GM20000 (cell line): ENCODE measurements at places on chromosomes 13 and 19.

DNA sequence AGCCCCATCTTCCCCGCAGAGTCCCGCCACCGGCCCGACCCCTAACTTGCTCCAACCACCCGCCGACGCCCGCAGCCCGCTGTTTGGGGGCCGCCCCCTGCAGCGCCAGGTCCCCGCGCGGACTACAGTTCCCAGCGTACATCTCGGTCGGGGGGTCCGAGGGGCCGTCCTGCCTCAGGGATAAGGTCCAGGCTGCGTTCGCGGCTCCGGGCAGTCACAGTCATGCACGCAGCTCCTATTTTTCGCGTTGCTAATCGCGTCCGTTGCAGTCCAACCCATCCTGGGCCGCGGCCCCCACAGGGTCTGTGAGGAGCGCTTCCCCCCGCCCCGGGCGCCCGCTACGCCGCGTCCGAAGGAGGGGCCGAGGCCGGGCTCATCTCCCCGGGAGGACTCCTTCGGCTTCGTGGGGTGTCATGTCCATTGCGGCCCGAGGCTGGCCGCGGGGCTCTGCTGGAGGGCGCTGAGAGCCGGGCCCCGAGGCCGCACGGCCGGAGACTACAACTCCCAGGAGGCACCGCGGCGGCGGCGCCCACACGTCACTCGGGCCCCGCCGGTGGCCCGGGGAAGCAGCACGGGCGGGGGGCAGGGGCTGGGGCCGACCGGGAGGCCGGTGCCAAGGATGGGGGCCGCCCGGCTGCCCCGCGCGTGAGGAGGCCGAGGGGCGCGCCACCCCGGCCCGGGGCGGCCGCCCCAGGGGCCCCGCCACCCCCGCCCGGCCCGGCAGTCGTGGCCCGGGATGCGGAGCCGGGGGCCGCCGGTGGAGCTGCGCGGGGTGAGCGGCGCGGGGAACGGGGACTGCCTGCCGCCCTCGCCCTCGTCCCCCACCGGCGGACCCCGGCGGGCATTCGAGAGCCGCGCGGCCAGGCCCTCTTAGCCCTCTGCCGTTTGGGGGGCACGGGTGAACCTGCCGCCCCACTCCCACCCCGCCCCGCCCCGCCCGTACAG, at the start of gene MAP3K10:
Gene MAP3K10 (plus strand): TSS at position 536 of the 945 bp plus-strand sequence. CDS start 606 bp downstream, outside the sequence.
- DNase-seq: peak; percentile 94

DNA sequence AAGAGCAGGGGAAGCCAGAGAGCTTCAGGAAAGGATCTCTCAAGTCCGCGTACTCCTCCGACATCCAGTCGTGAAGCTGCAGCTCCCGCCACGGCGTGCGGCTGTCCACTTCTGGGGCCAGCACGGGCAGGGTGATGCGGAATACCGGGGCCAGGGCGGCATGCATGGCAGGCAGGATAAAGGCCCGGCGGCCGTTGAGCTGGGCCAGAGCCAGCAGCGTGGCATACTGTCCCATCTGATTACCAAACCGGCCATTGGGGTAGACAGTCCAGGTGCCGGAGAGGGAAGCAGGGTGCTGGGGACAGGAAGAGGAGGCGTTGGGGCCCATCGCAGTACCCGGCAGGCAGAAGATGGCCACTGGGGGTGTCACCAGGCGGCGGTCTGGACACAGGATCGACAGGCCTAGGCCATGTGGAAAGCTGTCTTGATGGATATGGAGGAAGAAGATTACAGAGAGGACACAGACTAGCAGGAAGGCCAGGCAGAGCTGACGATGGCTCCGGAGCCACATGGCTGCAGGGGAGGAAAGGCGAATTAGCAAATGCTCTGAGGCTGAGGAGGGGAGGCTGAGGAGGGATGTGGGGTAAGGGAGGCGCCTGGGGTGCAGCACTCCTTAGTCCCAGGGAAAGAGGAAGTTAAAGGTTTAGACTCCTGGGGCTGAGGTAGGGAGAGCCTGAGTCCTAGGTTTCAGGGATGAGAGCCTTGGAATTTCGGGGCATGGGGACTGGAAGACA, 1.5 kb downstream of the FUT1 start:
- no peak for DNase-seq

- no peak for DNase-seq
Measured at GRCh38 chr19:18856385-18857126, 24.8 kb downstream of the UPF1 start.

DNA sequence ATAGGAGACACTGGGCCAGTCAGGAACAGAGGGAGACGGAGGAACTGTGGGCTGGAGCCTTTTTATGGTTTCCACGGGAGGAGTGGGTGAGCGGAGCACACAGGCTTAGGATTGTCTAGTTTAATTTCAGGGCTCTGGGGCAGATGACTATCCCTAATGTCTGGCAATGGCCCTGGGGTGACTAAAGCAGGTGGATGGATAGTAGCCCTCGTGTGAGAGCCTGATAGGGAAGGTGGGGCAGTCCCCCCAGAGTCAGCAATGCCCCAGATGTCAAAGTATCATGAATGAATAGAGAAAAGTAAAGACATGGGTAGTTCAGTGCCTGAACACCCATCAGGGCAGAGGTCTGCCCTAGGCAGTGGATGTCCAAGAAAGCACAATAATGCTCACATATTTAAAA, 94.2 kb downstream of the ZDHHC20 start:
- no peak for DNase-seq

- DNase-seq: peak; percentile 60
Measured at GRCh38 chr19:47305309-47305751, 4.3 kb upstream of the C5AR1 start.

DNA sequence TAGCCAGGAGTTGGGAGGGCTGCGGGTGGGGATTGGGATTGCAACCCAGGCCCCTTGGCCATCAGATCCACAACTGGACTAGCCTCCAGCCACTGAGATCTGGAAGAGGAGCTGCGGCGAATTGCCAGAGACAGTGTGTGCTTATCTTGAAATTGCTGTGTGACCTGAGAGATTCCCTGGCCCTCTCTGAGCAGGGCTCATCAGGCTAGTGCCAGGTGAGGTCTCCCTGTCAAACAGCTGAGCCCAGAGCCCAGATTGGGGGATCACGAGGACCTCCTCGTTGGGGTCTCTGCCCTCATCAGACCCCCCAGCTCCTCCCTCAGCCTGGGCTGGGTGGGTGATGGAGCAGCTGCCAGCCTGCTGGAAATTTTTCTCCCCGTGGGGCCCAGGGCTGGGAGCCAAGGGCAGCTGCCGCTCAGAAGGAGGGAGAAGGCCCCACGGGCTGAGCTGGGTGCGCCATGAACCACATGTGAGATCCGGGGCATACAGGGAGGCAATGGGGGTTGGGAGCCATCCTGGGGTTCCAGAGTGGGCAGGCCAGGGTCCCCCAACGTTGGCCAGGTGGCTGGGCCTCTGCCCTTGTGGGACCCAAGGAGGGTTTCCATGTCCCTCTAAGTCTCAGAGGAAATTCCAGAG, 7.2 kb downstream of the FUT5 start:
- DNase-seq: no peak

DNA sequence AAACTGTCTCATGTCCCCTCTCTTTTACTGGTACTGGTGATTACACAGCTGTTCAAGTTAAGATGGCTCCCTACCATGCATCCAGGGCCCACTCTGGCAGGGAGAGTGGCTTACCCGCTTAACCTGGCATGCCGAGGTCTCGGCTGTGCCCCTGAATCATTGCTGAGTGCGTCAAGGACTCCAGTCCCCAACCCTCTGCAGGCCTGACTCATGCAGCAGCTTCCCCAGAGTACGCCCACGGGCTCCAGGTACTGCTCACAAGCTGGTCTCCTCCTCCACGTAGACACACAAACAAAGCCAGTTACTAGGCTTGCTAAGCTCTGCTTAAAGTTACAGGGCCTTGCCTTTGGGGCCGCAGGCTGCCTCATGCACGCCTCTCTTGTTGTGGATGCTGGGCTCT, 447.4 kb downstream of the COG6 start:
- no peak for DNase-seq

DNA sequence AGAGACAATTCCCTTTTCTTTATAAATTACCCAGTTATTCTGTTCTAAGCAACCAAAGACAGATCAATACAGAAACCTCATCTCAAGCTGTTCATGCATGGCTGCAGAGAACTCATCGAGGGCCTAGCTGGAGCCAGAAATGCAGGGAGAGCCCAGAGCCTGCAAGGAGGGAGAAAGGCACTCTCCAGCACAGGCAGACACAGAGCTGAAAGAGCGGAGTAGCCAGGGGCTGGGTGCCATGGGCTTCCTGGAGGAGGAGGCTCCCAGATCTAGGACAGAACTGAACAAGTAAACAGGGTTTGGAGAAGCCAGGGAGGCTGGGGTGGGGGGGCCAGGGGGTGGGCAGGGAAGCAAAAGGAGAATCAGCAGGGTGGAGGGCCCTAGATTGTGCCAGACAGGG, 144.2 kb upstream of the ZNF507 start:
- DNase-seq: no peak

DNA sequence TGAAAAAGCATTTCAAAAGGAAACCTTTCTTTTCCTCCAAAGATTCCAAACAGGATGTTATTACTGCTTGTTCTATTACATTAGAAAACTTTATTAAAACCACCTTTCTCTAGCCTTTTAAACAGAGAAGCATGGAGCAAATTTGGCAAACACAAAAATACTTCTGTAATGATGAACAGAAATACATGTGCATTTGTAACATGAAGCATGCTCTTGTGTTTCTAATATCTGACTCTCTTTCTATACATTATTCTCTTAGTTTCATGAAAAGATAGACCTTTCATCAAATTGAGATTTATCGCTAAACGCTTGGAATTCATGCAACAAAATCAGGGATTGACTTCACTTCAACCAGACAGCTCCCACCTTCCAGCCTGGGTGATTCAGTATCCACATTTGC, 152.8 kb upstream of the IRS2 start:
- DNase-seq: no peak

DNA sequence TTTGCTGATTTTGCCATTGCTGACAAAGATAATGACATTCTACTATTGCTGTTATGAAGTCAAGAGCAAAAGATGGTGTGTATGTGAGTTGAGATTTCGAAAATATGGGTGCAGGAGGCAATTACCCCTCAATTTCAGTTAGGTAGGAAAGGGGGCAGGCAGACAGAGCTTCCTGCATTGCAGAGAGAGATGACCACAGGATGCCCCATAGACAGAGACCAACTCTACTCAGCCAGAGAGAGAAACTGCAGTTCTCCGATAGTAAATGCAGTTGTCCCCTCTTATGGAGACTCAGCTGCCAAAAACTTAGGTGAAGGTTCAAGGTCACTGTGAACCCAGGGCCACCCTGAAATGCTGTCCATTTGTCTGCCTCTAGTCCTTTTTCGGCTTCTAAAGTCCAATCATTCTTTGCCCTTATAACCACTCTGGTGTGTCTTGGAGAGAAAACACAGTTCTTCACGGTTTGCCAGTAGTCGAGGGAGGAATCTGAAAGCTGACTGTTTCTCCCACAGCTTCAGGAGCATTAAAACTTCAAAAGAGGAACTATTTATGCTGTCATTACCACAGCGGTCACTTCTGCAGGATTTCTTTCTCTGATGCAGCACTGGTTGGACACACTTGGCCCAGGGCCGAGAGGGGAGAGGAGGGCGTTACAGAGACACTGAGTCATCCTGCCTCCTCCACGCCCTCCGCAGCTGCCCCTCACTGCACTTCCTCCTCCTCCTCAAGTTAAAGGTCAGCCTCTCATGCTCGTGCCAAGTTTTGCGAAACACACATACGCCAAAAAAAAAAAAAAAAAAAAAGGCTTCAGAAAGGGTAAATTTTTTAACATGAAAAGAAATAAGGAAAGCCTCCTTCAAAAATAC, 264.3 kb downstream of the FOXO1 start:
- DNase-seq: peak; percentile 78

GRCh38 chr13:109273326-109273751, 513.0 kb downstream of the IRS2 start:
- no peak for DNase-seq

- no peak for DNase-seq
Measured at GRCh38 chr13:99737481-99738245, 233.9 kb downstream of the ZIC5 start.

- no peak for DNase-seq
Measured at GRCh38 chr13:96338030-96338429, 248.1 kb downstream of the HS6ST3 start.

DNA sequence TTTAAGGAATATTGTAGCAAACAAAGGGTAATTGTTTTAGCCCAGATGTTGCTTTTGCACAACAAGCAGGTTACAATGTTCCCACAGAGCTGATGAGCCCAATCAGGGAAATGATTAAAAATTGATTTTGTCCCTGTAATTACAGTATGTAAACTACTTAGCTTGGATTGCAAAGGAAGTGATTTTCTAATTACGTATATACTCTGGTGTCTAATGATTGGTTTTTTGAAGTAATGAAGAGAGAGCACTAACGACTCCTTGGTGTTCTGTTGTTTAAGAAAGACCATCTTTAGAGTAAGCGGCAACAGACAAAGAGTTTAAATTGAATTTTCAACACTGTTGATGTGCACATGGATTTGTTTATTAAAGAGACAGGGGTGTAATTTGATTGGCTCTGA, 95.3 kb upstream of the ZNF536 start:
- no peak for DNase-seq

- no peak for DNase-seq
Measured at GRCh38 chr13:33257841-33258807, 27.4 kb downstream of the STARD13 start.

DNA sequence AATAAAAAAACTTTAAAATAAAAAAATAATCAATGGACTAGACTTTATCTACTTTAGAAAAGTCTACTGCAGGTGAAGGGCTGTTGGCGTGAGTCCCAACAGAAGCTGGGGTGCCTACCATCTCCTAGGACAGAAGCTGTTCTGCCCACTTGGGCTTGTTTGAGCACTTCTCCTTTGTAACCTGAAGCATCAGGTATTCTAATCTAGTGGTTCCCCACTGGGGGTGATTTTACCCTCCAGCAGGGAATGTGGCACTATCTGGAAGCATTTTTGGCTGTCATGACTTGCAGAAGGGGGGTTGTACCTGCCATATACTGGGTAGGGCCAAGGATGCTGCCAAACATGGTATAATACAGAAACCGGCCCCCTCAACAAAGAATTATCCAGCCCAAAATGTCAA, 16.2 kb upstream of the DOCK9 start:
- DNase-seq: no peak

GRCh38 chr13:95524264-95524901, 28.1 kb upstream of the CLDN10 start:
- DNase-seq: no peak

GRCh38 chr13:83372786-83373185, 509.5 kb downstream of the SLITRK1 start:
- DNase-seq: no peak

- no peak for DNase-seq
Measured at GRCh38 chr19:46687438-46688145, 26.6 kb upstream of the DACT3 start.

GRCh38 chr19:49953416-49953815, 7.6 kb downstream of the SIGLEC11 start:
- no peak for DNase-seq

- DNase-seq: no peak
Measured at GRCh38 chr13:79307433-79307861, 98.6 kb downstream of the RBM26 start.

DNA sequence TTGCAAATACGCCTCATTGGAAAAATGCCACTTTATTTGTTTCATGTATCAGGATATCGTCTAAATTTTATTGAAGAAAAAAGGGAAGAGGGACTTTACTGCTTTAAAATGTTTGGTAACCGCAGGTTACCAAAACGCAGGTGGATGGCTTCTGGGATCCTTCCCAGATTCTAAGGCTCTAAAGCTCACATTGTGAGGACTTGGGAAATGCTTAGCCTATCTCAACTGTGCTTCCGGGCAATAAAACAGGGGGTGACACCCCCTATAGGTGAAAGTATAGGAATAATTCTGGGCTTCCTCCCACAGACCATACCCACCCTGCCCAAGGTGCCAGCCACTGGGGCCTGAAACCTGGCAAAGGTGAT, 73.2 kb upstream of the IPO5 start:
- DNase-seq: no peak

- no peak for DNase-seq
Measured at GRCh38 chr13:66853564-66853963, 376.6 kb downstream of the PCDH9 start.

GRCh38 chr13:79519255-79519654, 38.3 kb downstream of the NDFIP2 start:
- DNase-seq: no peak
